Progenitor cell of endocrine pancreas (in vitro differentiated cells): ENCODE measurements at places on chromosomes 16 and 17.
A peak's percentile ranks its signal among the peaks of the same experiment; 100 is the strongest.

DNA sequence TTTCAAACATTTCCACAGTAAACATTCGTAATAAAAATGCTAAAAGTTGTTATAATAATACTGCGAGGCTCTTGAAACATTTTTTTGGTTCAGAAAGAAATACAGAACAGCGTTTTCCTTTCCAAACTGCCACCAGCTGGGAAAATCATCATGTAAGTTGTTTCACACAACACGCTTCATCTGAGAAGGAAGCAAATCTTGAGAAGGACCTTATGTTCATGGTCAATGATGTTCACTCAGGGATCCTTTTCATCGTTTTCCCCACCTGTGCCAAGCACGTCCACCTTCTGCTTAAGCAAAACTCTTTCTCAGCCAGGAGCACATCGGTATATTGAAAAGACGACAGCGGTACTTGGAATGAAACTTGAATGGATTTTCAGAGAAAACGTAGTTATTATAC lies 274.5 kb upstream of the ELAC2 start:
- H3K4me3 ChIP-seq, result no peak overlapping the region
- H3K27me3 ChIP-seq, result no peaks in the 10 kb centered on the region
- H3K27ac ChIP-seq, result no peak overlapping the region

- no peak overlapping the region for H3K27ac ChIP-seq
- H3K27me3 ChIP-seq, result peaks cover 9% of the 10 kb centered on the region
- peaks cover 5% of the 10 kb centered on the region for H3K4me1 ChIP-seq
- H3K36me3 ChIP-seq, result peaks cover 6% of the 10 kb centered on the region
- no peak for DNase-seq
These were observed 55.1 kb downstream of the ATP2C2 start for GRCh38 chr16:84423416-84423837.

- H3K27me3 ChIP-seq, result no peaks in the 10 kb centered on the region
- H3K27ac ChIP-seq, result peak overlapping the region; percentile 87
- H3K36me3 ChIP-seq, result peaks cover 2% of the 10 kb centered on the region
These were observed 9.8 kb upstream of the GSE1 start for GRCh38 chr16:85603203-85603755.

- H3K4me3 ChIP-seq, result no peak overlapping the region
- peaks cover 13% of the 10 kb centered on the region for H3K4me1 ChIP-seq
- peaks cover 5% of the 10 kb centered on the region for H3K27me3 ChIP-seq
- peaks cover 3% of the 10 kb centered on the region for H3K36me3 ChIP-seq
- no peak for DNase-seq
- H3K27ac ChIP-seq, result no peak overlapping the region
These were observed 126.4 kb upstream of the MAF start for GRCh38 chr16:79726902-79727301.

- H3K36me3 ChIP-seq, result peaks cover 17% of the 10 kb centered on the region
- H3K27ac ChIP-seq, result no peak overlapping the region
- H3K27me3 ChIP-seq, result no peaks in the 10 kb centered on the region
- peaks cover 19% of the 10 kb centered on the region for H3K4me1 ChIP-seq
These were observed 40.0 kb downstream of the PGS1 start for GRCh38 chr17:78418326-78419026.

GRCh38 chr17:59892251-59892923 lies 356 bp downstream of the TUBD1 start:
- H3K4me3 ChIP-seq, result peak overlapping the region; percentile 99
- H3K36me3 ChIP-seq, result peaks cover 10% of the 10 kb centered on the region
- H3K4me1 ChIP-seq, result peaks cover 20% of the 10 kb centered on the region
- no peak for DNase-seq
- H3K27me3 ChIP-seq, result no peaks in the 10 kb centered on the region

- H3K27me3 ChIP-seq, result peaks cover 49% of the 10 kb centered on the region
- no peaks in the 10 kb centered on the region for H3K36me3 ChIP-seq
- no peak overlapping the region for H3K27ac ChIP-seq
- H3K4me1 ChIP-seq, result peaks cover 1% of the 10 kb centered on the region
- peak overlapping the region; percentile 62 for H3K4me3 ChIP-seq
These were observed 80.0 kb upstream of the NKD1 start for GRCh38 chr16:50467943-50468748.

DNA sequence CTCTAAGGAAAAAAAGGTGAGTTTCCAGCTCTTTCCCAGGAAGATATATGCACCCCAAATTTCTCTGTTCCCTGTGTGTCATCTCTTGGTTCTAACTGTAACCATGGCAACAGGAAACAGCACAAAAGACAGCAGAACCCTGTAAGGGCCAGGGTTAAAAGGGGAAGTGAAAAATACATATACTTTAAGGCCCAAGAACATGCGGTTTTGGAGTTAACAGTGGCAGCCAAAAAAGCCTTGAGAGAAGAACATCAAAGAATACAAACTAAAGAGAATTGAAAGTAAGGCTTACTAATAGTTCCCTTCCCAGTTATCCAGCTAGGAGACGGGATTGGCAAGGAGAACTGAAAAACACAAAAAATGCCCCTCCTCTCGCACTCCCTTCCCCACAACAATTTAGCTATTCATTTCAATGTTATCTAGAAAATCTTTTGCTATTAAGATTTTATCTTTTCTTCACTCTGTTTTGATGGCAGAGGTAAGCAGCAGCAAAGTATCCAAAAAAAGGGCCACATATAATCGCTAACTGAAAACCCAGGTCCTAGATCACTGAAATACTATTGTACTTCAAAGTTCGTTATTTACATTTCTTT lies 1.5 kb downstream of the SPOP start:
- peak overlapping the region; percentile 99 for H3K27ac ChIP-seq
- no peak for DNase-seq
- H3K36me3 ChIP-seq, result peaks cover 11% of the 10 kb centered on the region
- peak overlapping the region; percentile 99 for H3K4me3 ChIP-seq

DNA sequence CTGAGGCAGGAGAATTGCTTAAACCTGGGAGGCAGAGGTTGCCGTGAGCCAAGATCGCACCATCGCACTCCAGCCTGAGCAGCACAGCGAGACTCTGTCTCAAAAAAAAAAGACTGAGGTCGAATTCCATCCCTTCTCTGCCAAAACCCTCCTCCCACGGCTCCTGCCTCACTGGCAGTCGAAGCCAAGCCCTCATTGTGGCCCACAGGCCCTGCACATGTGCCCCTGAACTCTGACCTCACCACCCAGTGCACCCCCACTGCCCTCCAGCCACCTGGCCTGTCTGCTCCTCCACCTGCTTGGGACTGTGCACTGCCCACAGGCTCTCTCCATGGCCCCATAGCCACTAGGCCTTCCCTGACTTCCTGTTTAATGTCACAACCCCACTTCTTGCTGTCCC lies 7.0 kb downstream of the MYO15A start:
- H3K27me3 ChIP-seq, result no peaks in the 10 kb centered on the region
- H3K36me3 ChIP-seq, result peaks cover 2% of the 10 kb centered on the region
- peak overlapping the region; percentile 68 for H3K27ac ChIP-seq
- H3K4me3 ChIP-seq, result no peak overlapping the region
- DNase-seq, result no peak
